ENCODE measurements at places on chromosomes 12 and 14.

GRCh38 chr12:92363295-92364146, 217.9 kb upstream of the BTG1 start:
- DNase-seq: peak; percentile 36

- no peak for DNase-seq
Observed at GRCh38 chr12:1978078-1978862, 26.0 kb downstream of the DCP1B start.

- no peak for DNase-seq
Observed at GRCh38 chr12:90909069-90909770, 45.8 kb downstream of the CCER1 start.

DNA sequence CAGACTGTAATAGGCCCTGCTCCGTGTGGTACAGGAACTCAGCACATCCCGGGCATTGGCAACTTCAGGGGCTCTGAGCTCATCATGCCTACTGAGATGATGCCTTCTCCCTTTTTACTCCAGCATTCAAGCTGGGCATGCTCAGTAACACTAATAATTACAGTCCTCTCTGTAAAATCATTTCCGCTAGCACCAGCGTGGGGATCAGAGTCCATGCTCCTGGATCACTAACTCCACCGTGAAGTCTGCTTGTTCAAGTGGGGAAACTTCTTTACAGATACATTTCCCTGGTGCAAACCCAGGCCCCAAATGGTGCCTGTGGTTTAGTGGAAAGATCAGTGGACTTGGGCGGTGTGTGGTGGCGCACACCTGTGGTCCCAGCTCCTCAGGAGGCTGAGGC, 16.7 kb downstream of the CLSTN3 start:
- DNase-seq: no peak

GRCh38 chr14:81007131-81007530, 51.7 kb downstream of the TSHR start:
- DNase-seq: no peak

GRCh38 chr12:120071493-120072020, 45.0 kb downstream of the RAB35 start:
- DNase-seq: no peak

DNA sequence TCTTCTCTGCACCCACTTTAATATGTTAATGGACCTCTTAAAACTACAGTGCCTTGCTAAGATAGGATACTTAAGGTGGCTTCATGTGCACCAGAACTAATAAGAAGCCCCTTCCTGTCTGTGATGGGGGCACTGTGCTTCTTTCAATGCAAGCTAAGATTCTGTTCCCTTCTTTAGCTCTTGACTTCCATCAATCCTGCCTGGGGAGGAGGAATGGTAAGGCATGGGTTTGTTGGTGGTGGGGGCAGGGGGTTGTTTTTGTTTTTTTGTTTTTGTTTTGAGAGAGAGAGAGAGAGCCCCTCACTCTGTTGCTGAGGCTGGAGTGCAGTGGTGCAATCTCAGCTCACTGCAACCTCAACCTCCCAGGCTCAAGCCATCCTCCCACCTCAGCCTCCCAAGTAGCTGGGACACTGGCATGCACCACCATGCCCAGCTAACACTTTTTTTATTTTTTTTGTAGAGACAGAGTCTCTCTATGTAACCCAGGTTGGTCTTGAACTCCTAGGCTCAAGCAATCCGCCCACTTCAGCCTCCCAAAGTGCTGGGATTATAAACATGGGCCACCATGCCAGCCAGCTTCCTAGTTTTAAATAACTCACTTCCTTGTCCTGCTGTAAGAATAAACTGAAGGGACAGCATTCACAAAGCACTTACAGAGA, 4.5 kb upstream of the KRT3 start:
- DNase-seq: no peak

DNA sequence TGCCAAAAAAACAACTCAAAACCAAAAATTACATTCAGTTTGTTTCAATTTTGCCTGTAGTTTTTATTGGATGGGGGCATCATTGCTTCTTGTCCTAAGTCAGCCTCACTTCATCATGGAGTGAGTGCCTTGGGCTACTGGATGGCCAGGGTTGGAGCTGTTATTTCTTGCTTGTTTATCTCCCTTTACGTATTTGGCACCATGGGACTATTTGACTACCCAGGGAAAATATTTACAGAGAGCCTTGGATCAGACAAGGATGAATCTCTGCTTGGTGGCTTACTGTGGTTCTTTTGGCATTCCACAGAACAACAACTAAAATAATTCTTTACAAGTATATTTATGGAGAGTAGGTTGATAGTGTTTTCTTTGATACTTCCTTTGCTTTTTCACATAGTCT, 160.8 kb upstream of the SEL1L start:
- DNase-seq: no peak

- no peak for DNase-seq
Observed at GRCh38 chr12:45587012-45587411, 142.5 kb upstream of the ARID2 start.

DNA sequence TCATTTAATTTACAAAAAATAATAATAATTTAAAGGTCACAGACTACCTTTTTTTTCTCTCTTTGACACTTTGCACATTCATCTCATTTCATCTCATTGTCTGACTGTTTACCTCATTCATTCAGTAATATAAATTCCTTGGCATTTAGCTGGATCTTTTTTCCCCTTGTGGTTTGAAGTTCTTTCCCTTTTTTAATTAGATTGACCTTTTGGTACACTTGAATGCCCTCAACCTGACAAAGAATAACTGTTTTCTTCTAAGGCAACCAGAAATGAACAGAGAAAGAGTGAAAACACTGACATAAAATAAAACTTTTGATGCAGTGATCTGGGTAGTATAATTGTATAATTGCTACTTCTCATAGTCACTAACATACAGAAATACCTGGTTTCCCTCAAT, 774.9 kb upstream of the NOVA1 start:
- no peak for DNase-seq

DNA sequence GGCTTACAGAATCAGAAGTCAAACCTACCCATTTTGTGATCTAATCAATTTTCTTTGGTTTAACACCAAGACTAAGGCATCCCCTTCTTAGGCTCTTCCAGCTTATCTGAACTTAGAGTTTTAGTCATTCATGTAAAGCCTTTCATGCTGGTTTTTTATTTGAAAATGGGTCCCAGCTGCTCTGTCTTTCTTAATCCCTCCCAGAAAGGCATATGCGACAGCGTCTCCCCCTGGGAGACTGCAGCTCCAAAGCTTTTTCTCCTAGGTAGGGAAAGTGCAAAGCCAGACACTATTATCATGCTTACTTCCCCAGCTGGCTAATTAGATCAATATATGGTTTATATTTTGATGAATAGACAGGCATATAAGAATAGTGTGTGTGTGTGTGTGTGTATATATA, 96.6 kb upstream of the E2F7 start:
- no peak for DNase-seq

GRCh38 chr12:39959467-39959866, 146.4 kb downstream of the SLC2A13 start:
- DNase-seq: no peak

- DNase-seq: no peak
Observed at GRCh38 chr12:64178122-64178521, 44.0 kb downstream of the KICS2 start.

DNA sequence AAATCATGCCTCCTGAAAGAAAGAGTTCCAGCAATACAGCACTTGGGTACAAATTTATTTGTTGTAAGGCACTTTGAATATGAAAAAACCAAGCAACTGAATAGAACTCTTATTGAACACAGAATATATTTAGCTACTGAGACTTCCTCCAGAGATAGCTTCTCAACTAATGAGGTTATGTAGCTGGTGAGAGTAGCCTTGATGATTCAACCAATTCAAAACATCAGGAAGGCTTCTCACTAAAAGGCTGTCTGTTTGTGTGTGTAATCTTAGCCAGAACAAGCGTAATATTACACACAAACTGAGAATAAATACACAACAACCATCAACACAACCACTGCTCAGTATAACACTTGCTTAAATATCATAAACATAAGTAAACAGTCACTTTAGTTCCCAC, 20.4 kb downstream of the EIF2B2 start:
- DNase-seq: no peak

DNA sequence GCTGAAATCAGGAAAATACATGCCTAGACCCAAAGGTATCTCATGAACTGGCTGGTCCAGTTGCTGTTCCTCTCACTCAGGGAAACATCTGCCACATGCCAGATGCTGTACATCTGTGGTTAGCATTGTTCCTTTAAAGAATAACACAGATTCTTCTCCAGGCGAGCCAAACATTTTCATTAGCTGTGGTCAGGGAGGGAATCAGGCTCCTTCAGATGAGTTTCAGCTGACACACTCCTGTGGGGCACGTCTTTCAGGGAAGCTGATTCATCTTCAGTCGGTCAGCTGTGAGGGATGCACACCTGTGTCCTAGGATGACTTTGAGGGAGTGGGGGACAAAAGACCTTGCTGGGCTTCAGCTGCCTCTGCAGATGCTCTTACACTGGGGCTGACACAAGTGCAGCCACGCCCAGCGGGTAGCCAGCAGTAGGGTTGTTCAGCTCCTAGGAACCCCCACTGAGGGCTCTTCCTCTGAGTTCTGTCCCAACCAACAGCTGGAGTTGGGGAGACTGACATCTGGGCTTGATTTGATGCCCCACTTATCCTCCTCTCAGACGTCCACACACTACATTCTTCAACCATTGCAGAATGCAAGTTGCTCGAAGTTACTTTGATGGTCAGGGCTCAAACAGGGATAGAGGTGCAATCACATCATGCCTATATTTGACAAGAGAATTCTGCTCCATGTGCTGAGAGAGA, 155.0 kb downstream of the NUAK1 start:
- DNase-seq: no peak

DNA sequence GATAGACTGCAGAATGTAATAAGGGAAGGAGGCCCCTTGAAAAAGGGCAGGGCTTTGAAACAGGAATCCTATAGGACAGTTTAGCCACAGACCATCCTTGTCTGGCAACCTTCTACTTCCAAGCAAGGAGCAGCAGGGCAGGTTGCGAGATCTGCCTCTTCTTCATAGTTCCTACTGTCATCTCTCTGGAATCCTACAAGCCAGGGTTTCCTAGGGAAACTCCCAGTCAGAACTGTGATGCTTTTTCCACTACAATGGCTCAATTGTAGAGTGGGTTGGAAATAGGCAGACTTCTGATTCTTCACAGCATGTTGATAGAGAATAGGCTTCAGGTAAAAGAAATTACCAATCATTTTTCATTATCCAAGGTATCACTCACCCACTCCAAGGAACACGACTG, 186.3 kb downstream of the DACT1 start:
- DNase-seq: no peak

DNA sequence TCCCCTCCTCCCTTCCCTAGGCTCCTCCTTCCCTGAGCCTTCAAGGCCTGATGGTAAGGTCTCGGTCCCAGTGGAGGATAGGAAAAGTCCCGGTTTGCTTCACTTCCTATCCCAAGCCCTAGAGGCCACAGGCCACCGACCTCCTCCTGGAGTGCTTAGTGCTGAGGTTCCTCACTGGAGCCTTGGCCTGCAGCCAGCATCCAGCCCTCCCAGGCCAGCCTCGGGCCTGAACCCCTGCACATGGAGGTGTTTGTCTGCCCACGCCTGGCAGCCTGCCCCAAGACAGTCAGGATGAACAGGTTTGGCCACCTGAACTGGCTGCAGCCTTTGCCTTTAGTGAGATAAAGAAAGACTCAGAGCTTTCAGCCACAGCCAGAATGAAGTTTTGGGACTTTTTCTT, 15.8 kb upstream of the KRT7 start:
- DNase-seq: no peak

- DNase-seq: no peak
Observed at GRCh38 chr14:39109893-39110715, 4.0 kb upstream of the GEMIN2 start.

DNA sequence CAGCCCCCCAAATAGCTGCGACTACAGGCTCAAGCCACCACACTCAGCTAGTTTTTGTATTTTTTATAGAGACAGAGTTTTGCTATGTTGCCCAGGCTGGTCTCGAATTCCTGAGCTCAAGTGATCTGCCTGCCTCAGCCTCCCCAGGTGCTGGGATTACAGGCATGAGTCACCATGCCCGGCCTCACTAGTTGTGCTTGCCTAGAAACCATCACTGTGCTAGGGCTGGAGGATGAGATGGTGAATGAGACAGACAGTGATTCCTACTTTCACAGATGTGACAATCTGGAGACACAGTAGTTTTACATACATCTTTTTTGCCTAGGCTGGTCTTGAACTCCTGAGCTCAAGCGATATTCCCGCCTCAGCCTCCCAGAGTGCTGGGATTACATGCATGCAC, 7.5 kb upstream of the MSI1 start:
- no peak for DNase-seq

DNA sequence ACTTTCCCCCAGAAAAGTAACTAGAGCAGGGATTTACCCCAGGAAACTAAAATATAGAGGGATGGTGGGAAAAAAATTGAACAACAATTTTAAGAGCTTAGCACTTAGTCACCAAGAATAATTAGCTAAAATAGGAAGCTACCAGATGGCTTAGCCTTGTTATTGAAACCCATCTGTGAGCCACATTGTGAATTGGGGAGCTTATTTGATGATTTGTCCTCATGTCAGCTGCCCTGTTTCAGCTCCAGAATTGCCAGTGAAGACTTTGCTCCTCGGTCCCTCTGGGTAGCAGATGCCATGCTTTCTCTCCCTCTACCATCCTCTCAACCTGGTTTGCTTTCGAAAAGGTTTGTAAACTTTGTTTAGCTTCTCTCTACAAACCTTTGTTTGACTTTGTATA, 67.7 kb upstream of the PTHLH start:
- DNase-seq: no peak

- DNase-seq: no peak
Observed at GRCh38 chr12:102642199-102642598, 161.8 kb upstream of the IGF1 start.

DNA sequence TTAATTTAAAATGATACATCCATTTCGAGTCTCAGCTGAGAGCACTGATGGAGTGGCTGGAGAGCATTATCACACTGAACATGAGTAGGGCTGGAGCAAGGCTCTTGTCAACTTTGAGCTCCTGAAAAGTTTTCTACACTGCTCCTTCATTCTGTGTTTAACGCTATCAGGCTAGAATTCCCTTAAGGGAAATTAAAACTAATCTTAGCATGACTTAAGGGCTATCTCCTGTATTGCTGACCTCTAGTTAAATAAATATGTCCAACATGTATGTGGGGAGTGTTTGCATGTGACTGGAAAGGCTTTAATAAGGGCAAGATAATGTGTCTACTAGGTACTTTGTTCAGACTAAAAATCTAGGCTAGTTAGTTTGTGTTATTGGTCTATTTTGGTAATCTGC, 116.7 kb upstream of the CAND1 start:
- DNase-seq: no peak

DNA sequence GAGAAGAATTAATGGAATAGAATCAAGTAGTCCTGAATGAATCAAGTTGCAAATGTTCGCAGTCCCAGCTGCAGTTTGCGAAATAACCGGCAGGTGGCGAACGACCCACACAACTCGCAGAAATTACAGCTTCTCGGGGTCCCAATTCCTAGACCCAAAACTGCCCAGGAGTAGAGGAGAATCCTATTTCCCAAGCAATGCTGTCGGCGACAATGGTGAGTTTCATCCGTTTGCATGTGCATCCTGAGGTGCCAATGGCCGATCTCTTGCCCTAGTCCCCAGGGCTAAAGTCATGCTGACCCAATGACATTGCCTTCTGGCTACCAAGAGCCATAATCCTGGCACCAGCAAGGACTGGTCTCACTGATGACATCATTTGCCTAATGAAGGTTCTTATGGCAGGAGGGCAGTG, 8.5 kb upstream of the ASCL1 start:
- peak; percentile 34 for DNase-seq

GRCh38 chr14:31036552-31036951, 10.4 kb upstream of the STRN3 start:
- DNase-seq: no peak

Data from T follicular helper cell (primary cell).